Activated T-cell treated with anti-CD3 and anti-CD28 coated beads, Interleukin-2, amount 50 U/mL, for 1 hour (primary cell): ENCODE measurements at places on chromosomes 13 and 19.

GRCh38 chr19:33292595-33293254 lies 9.6 kb downstream of the CEBPA start:
- no peak for DNase-seq

GRCh38 chr13:72562686-72563085 lies 164.7 kb downstream of the MZT1 start:
- DNase-seq: no peak

- no peak for DNase-seq
These were observed 235.0 kb downstream of the PCCA start for GRCh38 chr13:100323937-100324336.

GRCh38 chr13:44868397-44868796 lies 120.9 kb downstream of the NUFIP1 start:
- no peak for DNase-seq

- no peak for DNase-seq
These were observed 109.4 kb downstream of the RFC3 start for GRCh38 chr13:33927315-33927714.

GRCh38 chr19:29121684-29122083 lies 91.3 kb downstream of the UQCRFS1 start:
- DNase-seq: no peak

DNA sequence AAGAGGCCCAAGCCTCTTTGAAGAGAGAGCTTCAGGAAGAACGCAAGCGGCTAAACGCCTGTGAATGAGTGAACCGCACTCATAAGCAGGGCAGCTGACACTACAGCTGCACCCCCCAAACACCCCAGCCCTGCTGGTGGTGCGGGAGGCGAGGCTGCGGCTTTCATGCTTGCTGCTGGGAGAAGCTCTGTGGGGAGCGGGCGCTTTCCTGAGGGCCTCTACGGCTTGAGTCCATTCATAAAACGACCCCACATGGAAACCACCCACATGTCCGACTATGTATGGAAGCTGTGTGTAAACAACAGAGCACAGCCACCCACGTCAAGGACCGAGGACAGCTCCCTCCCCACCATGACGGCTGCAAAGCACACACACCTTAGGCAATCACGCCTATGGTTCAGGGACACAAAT lies 5.5 kb downstream of the AP3D1 start:
- peak; percentile 31 for DNase-seq

DNA sequence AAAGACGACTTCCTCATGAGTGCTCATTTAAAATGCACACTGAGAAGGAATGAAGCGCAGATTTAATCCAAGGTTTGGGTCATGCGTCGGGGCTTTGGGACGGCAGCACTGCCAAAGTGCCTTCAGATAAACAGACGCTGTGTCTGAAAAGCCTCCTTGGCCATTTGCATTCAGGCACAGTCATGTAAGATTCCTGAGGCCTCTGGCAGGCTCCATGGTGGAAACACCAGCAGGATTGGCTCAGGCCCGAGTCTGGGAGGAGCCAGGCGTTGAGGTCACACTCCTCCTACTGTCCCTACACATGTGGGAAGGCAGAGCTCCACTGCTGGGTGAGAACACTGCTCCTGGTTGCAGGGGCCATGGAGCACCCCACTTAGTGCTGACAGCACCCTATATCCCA lies 113.3 kb upstream of the KL start:
- no peak for DNase-seq

DNA sequence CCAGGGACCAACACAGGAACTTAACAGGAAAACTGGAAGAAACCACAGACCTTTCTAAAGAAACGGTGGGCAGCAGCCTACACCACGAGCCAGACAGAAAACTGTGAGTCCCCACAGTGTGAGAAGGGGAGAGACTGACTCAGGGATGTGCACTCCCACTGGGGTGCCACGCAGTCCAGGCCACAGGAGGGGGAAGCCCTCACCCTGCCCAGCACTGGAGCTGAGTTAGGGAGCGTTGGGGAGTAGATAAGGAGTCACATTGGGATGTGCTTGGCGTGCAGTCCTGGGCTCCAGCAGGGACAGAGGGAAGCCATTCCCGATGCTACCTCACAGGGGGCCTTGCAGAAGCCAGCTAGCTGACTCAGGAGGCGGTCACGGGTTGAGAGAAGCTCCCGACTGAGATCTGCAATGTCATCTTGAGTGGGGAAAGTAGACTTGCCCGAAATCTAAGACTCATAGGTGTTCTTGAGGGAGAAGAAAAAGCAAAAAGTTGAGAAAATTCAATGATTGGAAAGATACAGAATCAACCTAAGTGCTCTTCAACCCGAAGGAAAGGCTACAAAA lies 17.3 kb downstream of the SIGLEC8 start:
- peak; percentile 35 for DNase-seq

DNA sequence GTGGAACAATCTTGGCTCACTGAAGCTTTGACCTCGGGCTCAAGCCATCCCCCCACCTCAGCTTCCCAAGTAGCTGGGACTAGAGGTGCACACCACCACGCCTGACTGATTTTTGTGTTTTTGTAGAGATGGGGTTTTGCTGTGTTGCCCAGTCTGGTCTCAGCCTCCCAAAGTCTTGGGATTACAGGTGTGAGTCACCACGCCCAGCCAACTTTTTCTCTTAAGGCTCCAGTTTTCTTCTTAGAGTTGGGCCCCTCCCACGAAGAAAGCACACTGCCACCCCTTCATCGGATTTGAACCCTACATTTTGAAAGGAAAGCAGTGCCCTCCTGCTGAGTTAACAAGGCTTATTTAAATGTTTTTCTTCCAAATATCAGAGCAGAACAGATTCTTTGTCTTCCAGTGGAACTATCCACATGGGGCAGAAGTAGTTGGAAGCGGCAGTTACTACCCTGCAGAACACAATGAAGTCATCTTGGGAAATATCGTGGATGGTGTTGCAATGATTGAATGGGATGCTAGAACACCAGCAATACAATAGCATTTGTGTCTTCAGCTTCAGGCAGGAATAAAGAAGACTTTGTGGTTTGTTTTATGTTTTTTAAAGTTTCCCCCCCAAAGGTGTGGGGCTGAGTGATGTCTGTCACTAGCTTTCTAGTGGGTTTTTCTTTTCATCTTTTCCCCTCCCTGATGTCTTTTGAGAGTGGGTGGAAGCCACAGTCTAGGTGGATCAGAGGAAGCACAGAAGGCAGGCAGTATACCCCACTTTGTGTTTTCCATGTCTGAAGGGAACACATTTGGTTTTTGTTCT lies 8.9 kb downstream of the ACTN4 start:
- no peak for DNase-seq

GRCh38 chr13:67351909-67352308 lies 121.8 kb upstream of the PCDH9 start:
- no peak for DNase-seq

DNA sequence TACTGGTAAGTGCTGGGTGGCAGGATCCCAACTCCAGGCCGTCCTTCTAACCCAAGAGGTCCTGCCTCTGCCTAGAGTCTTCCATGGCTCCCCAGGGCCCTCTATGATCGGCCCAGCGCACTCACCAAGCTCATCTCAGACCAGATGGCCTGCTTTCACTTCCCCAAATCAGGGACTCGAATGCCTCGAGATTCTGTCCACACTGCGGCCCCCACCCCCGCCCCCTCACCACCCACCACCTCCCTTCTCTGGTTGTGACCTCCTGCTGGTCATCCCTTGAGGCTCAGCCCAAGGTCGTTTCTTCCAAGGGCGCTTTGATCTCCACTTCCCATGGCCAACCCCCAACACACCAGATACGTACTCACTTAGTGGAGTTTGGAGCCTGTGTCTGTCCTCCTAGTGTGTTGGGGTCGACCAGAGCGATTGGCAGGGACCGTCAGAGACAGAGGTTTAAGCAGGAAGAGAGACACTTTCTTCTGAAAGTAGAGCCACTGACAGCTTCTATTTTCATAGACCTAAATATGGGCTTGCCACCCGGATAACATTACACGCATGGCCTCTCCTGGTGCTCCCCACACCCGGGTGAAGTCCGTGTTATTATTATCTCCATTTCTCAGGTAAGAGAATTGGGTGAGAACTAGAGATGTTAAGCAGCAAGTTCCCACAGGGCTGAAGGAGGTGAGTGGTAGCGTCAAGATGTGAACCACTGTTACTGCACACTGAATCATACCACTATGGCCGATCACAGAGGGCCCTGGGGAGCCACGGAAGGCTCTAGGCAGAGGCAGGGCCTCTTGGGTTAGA lies at the start of gene FCER2:
Gene FCER2 (minus strand): TSS at position 478 of the 804 bp plus-strand sequence. CDS start 2,371 bp downstream, outside the sequence.
- DNase-seq: no peak
